ENCODE measurements at places on chromosomes 1 and 21. TPM values are rescaled to one million over a fixed set of nuclear protein-coding genes. Genes with fewer than 3 reads are reported as not detected.

Gene AGL
- 7.8 TPM for total RNA-seq

Gene C1orf87
- total RNA-seq, result not detected

Gene OLIG2
- total RNA-seq, result not detected

Gene MATN1
- total RNA-seq, result not detected

Gene OPRD1
- total RNA-seq, result not detected

Gene RNF187
- 32.6 TPM for total RNA-seq

Gene VANGL2
- not detected for total RNA-seq
